ENCODE measurements at places on chromosomes 13 and 19. TPM values are rescaled to one million over a fixed set of nuclear protein-coding genes. Genes with fewer than 3 reads are reported as not detected.

DNA sequence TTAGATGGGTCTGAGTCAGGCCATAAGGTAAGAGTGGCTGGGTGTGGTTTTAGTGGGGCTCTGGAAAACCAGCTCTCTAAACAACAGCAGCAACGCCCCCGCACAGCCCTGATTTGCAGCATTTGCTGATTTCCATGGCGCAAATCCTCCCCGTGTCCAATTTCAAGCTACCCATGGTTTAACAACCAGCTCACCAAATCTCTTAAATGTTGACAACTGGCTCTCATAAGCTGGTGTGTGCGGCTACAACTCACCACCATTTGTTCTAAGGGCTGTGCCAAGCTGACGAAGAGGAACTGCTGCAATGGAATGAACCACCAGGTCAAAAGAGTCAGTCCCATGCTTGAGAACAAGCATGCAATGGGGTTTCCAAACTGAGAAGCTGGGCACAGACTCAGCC lies 22.9 kb downstream of the PARP4 start:
- no peak for DNase-seq

GRCh38 chr13:74487091-74487722 lies 353.0 kb upstream of the KLF12 start:
- DNase-seq: no peak

GRCh38 chr13:114108141-114108761 lies 24.2 kb downstream of the RASA3 start:
- no peak for DNase-seq

- DNase-seq: no peak
Observed at GRCh38 chr13:92513672-92514071, 712.9 kb upstream of the GPC6 start.

DNA sequence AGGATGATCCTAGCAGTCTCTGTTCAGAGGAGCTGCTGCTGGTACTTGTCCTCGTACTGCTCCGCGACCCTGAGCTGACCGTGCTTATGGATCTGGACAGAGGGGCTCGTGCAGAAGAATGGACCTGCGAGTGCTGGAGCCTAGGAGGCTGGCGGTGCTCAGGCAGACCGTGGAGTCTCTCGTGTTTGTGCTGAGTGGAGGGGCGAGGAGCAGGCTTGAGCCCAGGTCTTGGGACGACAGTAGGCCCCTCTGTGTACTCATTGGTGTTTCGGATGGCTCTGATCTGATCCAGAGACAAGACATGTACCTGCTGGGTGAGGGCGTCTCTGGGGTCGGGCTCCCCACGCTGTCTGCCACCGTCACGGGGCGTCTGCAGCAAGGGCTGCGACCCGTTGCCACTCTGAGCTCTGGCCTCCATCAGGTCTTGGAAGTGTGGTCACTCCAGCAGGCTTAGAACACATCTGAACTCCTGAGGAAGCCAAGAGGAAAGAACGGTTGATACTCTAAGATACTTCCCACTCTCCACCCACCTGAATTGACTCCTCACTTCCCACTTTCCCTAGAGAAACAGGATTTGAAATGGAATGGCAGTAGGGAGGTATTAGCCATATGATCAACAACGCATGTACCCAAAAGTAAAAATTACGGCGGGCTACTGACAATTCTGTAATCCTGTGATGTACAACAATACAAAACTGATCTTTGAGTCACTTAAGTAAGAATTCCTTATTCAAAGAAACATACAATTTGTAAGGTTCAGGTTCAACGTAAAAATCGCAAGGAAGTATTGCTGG lies 3.4 kb downstream of the SPRY2 start:
- no peak for DNase-seq

DNA sequence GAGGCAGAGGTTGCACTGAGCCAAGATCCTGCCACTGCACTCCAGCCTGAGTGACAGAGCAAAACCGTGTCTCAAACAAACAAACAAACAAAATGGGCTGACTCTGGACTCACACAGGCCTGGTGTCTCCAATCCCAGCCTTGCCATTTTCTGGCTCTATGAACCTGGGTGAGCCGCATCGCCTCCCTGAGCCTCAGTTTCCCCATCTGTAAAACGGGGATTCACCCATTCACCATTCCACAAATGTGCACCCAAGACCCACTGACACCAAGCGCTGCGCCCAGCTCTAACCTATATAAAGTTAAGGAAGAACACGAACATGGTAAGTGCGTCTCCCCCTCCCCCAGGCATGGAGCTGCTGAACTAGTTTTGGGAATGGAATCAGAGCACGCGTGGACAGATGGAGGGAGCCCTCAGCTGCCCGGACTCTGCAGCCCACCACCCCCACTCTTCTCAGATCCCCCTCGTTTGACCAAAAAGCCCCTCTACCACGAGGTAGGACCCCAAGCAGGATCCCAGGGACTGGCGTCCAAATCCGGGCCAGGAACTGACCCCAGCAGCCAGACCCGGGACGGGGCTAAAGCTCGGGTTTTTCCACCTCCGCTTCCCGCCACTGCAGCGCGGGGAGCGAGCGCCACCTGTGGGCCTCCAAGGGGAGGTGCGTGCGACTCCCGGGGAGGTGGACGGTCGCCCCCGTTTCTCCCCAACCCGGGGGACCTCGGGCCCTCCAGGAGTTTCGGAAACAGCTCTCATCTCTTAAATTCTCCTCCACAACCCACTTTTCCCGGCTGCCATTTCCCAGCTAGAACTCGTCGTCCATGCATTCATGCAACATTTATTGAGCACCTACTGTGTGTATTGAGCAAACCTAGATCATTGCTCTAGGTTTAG lies 33.0 kb upstream of the ADGRE5 start:
- DNase-seq: peak; percentile 34

DNA sequence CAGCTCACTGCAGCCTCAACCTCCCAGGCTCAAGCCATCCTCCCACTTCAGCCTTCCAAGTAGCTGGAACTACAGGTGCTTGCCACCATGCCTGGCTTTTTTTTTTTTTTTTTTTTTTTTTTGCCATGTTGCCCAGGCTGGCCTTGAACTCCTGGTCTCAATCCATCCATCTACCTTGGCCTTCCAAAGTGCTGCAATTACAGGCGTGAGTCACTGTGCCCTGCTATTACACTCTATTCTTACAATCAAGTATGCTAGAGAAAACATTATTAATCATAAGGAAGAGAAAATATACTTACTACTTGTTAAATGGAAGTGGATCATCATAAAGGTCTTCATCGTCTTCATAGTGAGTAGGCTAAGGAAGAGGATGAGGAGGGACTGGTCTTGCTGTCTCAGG lies 93.3 kb upstream of the DOCK9 start:
- DNase-seq: no peak

- DNase-seq: no peak
Observed at GRCh38 chr13:27053902-27054595, 117.6 kb downstream of the USP12 start.

OR4F17 gene
- total RNA-seq: 0.49 TPM

KASH5 gene
- total RNA-seq: 0.36 TPM

RASA3 gene
- total RNA-seq: 194 TPM

ARHGAP45 gene
- total RNA-seq: 1,025 TPM

All from naive thymus-derived CD8-positive, alpha-beta T cell (primary cell).